ENCODE measurements at places on chromosomes 1 and 21.

DNA sequence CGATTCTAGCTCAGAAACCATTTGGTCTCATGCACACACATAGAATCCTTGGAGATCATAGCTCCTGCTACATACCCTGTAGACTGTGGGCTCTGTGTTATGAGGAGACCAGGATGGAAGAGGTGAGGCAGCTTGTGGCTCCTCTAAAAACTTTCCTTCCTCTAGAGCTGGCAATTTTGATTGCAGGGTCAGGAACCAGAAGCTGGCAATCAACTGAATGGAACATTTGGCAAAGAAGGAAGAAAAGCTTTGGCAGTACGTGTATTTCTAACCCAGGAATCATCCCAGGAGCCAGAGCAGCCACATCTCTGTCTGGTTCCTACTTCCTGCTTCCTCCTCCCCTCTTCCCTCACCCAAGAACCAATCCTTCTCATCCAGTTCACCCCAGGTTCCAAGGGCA lies 15.7 kb downstream of the PIK3C2B start:
- DNase-seq, result no peak

- DNase-seq, result no peak
Observed at GRCh38 chr1:39761557-39762260, 9.4 kb downstream of the OXCT2 start.

GRCh38 chr1:15756143-15757015 lies 2.2 kb upstream of the FBLIM1 start:
- DNase-seq, result no peak

DNA sequence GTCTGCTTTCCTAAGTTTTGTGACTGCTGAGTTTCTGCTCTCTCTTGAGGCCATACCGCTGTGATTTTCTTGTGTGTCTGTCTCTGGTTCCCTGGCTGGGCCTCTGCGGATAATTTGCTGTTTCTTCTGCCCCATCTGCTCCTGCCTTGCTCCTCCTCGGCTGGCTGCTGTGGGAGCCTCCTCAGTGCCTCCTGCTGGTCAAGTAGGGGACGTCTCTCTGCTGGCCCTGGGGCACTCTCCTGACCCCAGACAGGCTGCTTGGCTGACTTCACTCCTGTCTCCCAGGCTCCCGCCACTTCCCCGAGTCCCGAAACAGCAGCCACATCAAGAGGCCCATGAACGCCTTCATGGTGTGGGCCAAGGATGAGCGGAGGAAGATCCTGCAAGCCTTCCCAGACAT lies 28.5 kb downstream of the ETNK2 start:
- no peak for DNase-seq

- no peak for DNase-seq
Observed at GRCh38 chr1:201096977-201097856, 15.0 kb downstream of the CACNA1S start.

GRCh38 chr1:231216498-231216897 lies 24.5 kb upstream of the GNPAT start:
- DNase-seq, result no peak

DNA sequence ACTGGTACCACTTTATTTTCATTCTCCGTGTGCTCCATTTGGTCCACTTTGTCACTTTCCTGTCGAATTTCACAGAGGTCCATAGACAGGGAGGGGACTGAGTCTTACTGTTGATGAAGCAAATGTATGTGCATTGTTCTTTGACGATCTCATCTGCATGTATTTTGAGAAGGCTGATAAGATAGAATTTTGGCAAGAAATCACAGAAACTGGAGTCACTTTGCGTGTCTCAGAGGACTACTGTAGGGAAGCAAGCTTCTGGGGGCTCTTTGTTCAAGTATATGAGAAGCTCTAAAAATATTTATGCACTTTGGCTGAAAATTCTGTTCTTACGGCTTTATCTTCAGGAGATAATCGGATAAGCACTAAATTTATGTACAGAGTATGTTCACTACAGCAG lies 78.1 kb downstream of the PCBP3 start:
- no peak for DNase-seq

DNA sequence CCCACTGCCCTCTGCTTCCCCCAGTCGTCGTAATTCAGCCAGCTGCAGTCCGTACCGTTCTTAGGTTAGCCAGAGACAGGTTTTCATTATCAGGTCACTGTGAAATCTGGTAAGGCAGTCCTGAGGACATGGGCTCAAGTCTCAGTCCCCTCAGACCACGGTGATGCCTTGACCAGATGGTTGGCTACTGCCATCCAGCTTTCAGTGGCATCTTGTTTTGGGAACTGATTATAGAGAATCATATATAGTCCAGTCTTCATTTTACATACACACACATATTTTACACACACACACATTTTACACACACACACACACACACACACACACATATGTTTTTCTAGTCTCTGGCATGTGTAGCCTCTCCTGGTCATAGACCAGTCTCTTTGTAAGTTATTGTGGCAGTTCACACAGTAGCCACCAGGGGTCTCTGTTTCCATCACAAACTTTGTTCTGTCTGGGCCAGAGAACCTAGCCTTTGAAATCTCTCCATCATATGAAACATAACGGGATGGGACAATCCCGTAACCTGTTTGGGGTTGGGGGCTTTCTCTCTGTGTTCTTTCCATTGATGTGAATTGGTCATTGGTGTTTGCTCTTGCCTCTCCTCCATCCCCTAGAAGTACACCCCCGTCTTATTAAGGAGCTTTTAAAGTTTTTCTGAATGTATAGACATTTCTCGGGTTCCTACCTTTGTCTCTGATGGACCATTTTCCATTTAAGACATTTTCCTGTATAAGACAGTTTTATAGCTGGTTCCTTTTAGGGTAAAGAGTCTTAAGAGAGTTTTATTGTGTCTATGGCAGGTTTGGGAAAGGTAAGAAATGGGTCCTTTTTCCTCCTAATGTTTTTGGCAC lies 8.4 kb upstream of the IKBKE start:
- peak; percentile 76 for DNase-seq

DNA sequence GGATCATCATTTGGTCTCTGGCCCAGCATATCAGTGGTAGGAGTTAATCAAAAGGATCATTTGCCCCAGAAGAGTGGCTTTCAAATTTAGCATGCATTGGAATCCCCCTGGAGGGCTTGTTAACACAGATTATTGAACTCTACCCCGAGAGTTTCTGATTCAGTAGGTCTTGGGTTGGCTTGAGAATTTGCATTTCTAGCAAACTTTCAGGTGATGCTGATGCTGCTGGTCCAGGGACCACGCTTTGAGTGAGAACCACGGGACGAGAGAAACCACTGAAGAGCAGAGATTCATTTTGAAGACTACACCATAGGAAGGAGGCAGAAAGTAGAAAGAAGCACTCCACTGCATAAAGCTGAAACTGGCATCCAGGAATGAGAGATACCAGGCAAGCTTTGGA lies 81.3 kb upstream of the DUSP10 start:
- DNase-seq, result no peak

GRCh38 chr1:40306296-40306695 lies 10.8 kb downstream of the COL9A2 start:
- DNase-seq, result no peak

GRCh38 chr21:26840201-26840600 lies 5.0 kb downstream of the ADAMTS1 start:
- no peak for DNase-seq

- DNase-seq, result no peak
Observed at GRCh38 chr1:206705726-206706297, 21.1 kb downstream of the MAPKAPK2 start.

GRCh38 chr1:105373681-105374080 lies 1624.0 kb downstream of the AMY1C start:
- DNase-seq, result no peak
